ENCODE measurements at places on chromosomes 7 and 10. TPM values are rescaled to one million over a fixed set of nuclear protein-coding genes. Genes with fewer than 3 reads are reported as not detected.

LOXL4 gene
- 8.2 TPM for total RNA-seq

DPP6 gene
- 0.62 TPM for total RNA-seq

UBN2 gene
- total RNA-seq, result 36.5 TPM

VWC2 gene
- 0.09 TPM for total RNA-seq

ALKBH4 gene
- total RNA-seq, result 8.6 TPM

Data from sciatic nerve (tissue), 2 donors.